ENCODE measurements at places on chromosomes 3 and 15.

DNA sequence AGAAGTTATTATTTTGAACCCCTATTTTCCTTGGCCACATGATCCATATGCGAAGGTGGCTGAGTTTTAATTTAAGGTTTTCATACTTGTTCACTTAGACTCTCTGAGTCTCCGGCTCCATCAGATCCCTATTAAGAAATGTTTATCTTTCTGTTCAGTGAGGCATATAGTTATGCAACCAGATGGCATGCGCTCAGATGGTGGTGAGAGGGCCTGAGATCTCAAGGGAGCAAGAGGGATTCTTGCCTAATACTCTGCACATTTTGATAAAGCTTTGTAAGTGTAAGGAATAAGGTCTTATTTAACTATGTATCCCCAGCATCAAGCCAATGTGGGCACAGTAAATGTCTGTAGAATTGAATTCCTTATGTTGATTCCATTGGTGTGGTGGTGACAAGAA lies 78.9 kb upstream of the DPH6 start:
- peak; percentile 11 for DNase-seq

DNA sequence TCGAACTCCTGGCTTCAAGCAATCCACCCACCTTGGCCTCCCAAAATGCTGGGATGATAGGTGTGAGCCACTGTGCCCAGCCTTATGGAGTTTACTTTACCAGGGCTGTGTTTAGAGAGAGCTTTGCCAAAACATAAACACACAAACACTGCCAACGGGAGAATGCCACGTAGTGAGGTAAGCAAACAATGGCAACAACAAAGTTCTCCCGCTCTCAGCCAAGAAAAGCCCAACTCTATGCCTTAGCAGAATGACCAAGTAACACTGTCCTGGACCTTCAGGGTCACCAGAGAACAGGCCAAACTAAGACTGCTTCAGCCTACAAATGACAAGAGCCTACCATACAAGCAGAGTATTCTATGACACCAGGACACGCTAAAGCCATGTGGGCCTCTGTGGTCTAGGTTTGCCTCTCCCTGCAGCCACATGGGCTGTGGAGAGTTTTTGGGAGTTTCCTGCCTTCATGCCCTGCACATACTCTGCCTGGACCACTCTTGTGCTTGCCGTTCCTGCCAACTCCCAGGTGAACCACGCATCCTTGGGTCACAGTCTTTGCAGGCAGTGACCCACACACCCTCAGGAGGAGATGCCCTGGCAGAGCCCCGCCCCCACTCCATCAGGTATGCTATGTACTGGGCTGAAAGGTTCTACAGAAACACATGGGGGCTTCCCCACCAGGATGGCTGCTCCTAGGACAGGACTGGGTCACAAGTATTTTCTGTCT lies 21.6 kb upstream of the CNBP start:
- no peak for DNase-seq

DNA sequence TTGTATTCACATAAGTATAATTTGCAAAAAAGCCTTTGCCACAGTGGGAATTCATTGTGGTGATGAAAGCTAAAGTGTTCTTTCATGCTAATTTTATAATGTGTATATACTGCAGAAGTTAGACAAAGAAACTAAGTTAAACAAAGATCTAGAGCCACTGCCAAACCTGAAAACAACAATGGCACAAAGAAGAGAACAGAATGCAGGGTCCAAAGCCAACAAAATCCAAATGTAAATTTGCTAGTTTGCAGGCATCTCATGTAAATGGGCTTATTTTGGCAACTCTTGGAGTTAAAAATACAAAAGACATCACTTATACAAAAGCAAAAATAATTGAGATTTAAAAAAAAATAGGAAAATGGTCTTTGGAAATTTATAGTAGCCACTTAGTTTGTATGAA lies 123.0 kb downstream of the TCF12 start:
- no peak for DNase-seq

DNA sequence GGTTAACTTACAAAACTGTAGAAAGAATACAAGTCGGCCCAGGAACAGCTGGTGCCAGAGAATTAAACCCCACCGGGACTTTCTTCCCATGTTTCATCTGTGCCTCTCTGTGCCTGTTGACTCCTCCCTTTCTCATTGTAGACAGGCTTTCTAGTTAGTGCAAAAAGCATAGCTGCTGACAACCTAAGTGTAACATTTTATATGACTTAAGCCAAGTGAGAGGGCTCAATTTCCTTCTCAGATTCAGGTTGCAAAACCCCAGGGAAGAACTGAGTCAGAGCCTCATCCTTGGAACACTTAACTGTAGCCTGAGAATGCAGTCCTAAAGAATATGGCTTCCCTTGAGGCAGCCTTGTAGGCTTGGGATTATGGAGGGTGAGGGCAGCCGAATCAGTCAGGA lies 302.5 kb upstream of the AZI2 start:
- no peak for DNase-seq

DNA sequence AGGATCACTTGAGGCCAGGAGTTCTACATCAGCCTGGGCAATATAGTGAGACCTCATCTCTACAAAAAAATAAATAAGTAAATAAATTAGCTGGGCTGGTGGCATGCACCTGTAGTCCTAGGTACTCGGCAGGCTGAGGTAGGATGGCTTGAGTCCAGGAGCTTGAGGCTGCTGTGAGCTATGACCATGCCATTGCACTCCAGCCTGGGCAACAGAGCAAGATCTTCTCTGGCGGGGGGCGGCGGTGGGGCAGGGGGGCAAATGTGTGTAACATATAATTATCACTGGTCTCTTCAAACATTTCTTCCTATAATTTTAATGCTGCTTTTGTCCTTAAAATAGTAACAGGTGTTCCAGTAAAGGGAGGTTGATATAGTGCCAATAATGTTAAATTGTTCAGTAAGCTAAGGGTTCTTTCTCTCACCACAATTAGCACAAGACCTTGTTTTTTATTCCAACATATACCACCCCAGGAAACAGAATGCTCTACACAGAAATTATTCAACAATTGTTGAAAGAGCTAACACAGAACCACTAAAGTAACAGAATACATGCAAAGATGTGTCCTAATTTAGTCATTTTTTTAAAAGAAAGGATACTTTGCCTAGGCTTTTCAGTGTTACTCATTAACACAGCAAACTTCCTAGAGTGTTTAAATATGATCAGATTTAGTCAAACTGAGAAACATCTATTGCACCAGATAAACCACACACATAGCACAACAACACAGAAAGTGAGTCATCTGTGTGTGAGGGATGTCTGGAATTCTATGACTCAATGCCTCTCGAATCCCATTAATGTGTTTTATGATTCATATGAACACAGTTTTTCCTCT lies 29.1 kb downstream of the ANKRD28 start:
- no peak for DNase-seq

- DNase-seq: no peak
Measured at GRCh38 chr3:31505371-31506048, 27.2 kb upstream of the STT3B start.

DNA sequence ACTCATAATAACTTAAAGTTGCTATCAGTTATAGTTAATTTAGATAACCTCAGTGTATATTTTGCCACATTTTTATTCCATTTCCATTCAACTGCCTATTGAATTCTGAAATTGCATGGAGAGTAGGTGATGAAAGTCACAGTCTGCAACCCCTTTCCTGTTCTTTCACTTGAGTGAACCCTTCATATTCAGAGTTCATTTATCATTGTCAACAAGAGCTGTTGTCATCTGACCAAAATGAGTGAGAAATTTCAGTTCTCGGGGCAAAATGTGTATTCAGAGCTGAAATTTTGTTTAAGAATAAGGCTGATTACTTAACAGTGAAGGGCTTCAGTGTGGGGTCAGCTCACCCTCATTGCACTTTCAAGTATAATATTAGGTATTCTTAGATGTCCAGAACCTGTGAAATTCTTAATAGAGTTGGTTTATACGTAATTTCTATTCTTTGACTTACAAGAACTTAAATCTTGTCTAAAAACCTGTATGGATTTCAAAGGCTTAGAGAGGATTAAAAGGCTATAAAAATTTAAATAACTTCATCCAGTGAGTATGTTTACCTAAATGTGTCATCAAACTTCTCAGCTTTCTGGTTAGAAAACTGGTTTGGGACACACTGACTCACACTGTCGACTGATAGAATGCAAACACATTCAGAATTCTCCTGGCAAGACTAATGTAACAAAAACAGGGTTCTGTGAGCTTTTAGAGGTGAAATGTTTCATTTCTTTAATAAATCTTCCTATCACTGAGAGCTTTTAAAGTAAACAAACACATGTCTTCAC lies 92.2 kb downstream of the CMSS1 start:
- no peak for DNase-seq

DNA sequence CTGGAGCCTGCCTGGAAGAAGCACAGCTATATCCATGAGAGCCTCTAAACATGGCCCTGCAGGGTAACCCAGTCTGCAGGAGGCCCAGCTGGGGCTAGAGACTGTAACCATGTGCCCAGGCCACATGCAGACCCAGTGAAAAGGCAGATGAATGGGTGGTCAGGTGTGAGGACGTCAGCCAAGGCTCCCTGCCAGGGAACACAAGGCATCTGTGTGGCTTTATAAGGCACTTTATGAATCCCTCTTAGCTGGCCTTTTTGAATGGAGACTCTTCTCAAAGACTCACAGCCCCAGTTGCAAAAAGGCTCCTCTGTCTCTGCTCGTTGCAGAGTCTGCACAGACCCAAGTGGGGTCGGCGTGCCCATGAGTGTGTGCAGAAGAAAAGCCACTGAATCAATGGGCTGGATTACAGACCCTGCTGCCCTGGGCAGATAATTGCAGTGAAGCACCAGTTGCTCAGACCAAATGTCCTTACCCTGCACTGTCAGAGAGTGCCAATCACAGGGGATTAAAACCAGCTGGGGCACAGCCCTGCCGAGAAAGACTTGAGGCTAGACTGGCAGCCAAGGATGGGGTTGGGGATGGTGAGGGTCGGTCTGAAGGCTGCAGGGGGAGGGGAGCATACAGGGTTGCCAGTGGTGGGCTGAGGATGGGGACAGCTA lies 154.2 kb downstream of the RAB11A start:
- peak; percentile 58 for DNase-seq

GRCh38 chr3:177385831-177386301 lies 188.6 kb upstream of the TBL1XR1 start:
- DNase-seq: no peak

- DNase-seq: no peak
Measured at GRCh38 chr3:129950318-129951046, 24.0 kb upstream of the TRH start.

Measured in DMS 273 treated with DMSO at 0.1 percent for 48 hours (cell line).